T-helper 2 cell treated with Interferon-gamma antibody and Interleukin-4, amounts not matched to agents 5 μg/mL and 100 μg/mL, for 36 hours (primary cell): ENCODE measurements at places on chromosomes 3 and 15.

DNA sequence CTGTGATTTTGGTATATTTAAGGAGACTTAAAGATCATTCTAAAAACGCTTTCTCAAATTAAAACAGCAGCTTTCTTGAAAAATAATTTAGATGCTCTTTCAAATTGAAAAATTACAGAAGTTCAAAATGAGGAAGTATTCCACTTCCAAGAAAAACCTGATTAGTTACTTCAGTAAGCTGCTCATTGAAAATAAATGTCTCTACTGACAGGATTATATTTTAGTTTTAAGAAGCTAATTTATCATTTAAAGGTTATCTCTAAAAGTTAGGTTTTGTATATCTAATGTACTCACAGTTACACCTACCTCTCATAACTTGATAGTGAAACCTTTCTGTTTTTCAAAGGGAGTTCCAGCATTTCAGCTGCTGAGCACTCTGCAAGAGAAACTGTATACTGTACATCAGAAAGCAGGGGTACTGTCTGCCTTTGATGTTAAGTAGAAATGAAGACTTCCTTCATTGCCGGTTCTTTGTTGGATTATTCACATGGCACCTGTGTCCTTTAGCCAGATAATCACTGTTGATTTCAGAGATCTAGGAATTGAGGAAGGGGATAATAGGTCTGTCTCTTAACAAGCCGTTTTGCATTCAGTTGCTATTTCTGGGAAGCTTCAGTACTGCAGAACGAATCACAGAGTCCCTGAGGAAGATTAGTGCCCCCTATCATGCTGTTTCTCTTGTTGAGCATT lies 161.6 kb downstream of the TCF12 start:
- H3K36me3 ChIP-seq = no peaks in the 10 kb centered on the region
- no peaks in the 10 kb centered on the region for H3K27me3 ChIP-seq
- H3K27ac ChIP-seq = no peak overlapping the region
- no peak overlapping the region for H3K4me3 ChIP-seq
- peaks cover 12% of the 10 kb centered on the region for H3K4me1 ChIP-seq

DNA sequence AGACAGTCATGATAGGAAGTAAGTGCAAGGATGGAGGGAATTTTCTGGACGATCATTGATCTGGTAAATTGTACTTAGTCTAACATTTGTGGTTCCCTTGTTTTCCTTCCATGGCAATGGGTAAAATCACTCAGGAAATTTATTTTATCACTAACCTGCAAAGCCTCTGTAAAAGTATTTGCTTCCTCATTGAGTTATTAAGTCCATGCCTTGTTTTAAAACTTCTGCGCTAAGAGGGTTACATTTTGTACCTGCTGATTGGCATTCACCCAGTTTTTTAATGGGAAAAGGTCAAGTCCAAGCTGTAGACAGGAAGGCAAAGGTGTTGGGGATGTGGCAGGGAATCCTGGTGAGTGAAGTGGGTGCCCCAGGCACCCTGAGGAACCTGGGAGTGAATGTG lies 146.2 kb upstream of the NR2F2 start:
- no peaks in the 10 kb centered on the region for H3K4me1 ChIP-seq
- no peak overlapping the region for H3K4me3 ChIP-seq
- no peak for DNase-seq
- H3K36me3 ChIP-seq = no peaks in the 10 kb centered on the region
- no peak overlapping the region for H3K27ac ChIP-seq
- H3K27me3 ChIP-seq = no peaks in the 10 kb centered on the region

- H3K4me1 ChIP-seq = peaks cover 30% of the 10 kb centered on the region
- no peak overlapping the region for H3K4me3 ChIP-seq
- no peaks in the 10 kb centered on the region for H3K27me3 ChIP-seq
- no peak for DNase-seq
- peaks cover 1% of the 10 kb centered on the region for H3K36me3 ChIP-seq
Measured at GRCh38 chr3:139340784-139341183, 3.0 kb upstream of the MRPS22 start.

GRCh38 chr3:54131890-54132289 lies 9.5 kb downstream of the CACNA2D3 start:
- no peak overlapping the region for H3K27ac ChIP-seq
- no peaks in the 10 kb centered on the region for H3K36me3 ChIP-seq
- no peak for DNase-seq

DNA sequence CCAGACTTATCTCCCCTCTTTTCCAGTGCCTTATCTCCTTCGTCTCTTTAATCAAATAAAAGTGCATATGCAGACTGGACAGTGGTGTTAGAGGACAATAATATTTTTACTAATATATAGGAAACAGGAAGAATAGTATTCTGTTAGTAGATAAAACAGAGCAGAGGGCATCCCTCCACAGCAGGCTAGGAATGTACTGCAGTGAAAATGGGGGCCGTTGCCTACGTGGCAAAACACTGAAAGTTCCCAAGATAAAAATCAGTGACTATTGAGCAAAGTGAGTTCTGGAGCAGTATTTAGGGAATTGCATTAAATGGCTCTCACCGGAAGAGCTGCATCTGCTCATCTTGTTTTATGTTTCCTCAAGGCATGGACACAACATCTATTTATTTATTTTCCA lies 435.0 kb downstream of the CNTN6 start:
- no peaks in the 10 kb centered on the region for H3K4me1 ChIP-seq
- no peak overlapping the region for H3K27ac ChIP-seq
- no peaks in the 10 kb centered on the region for H3K27me3 ChIP-seq
- H3K4me3 ChIP-seq = no peak overlapping the region
- no peaks in the 10 kb centered on the region for H3K36me3 ChIP-seq

- no peak overlapping the region for H3K27ac ChIP-seq
- H3K4me3 ChIP-seq = peak overlapping the region; percentile 10
- DNase-seq = no peak
Measured at GRCh38 chr3:127820221-127820825, 2.0 kb downstream of the MGLL start.

DNA sequence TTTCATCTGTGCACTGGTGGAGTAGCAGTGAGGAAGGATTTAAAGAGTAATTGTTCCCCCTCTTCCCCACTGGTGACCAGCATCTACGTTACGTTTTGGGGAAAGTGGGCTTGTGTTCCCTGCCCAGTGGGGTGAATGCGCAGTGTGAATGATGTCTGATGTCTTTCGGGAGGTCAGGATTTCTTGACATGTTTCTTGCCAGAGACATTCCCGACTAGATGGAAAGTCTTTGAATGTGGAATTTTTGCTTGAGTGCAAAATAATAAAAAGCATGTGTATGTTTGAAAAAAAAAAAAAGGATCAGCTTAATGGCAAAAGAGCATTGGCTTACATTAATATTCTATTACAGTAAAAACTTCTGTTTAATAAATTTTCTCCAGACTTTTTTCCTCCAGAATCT lies 632.2 kb downstream of the FOXP1 start:
- no peak overlapping the region for H3K27ac ChIP-seq
- no peaks in the 10 kb centered on the region for H3K27me3 ChIP-seq
- DNase-seq = no peak
- no peaks in the 10 kb centered on the region for H3K4me1 ChIP-seq

- no peaks in the 10 kb centered on the region for H3K36me3 ChIP-seq
- H3K27ac ChIP-seq = no peak overlapping the region
- peaks cover 19% of the 10 kb centered on the region for H3K27me3 ChIP-seq
- no peak overlapping the region for H3K4me3 ChIP-seq
- H3K4me1 ChIP-seq = peaks cover 6% of the 10 kb centered on the region
Measured at GRCh38 chr15:65947041-65947440, 77.8 kb downstream of the RAB11A start.

GRCh38 chr15:71577071-71577470 lies 233.3 kb upstream of the NR2E3 start:
- no peaks in the 10 kb centered on the region for H3K4me1 ChIP-seq
- no peak overlapping the region for H3K27ac ChIP-seq
- no peak overlapping the region for H3K4me3 ChIP-seq
- no peaks in the 10 kb centered on the region for H3K36me3 ChIP-seq
- peaks cover 31% of the 10 kb centered on the region for H3K27me3 ChIP-seq

- no peak overlapping the region for H3K4me3 ChIP-seq
- no peaks in the 10 kb centered on the region for H3K27me3 ChIP-seq
- H3K4me1 ChIP-seq = no peaks in the 10 kb centered on the region
- H3K36me3 ChIP-seq = no peaks in the 10 kb centered on the region
Measured at GRCh38 chr3:7567160-7567559, 706.2 kb downstream of the GRM7 start.

GRCh38 chr3:138401834-138402233 lies 32.6 kb upstream of the ESYT3 start:
- H3K4me1 ChIP-seq = no peaks in the 10 kb centered on the region
- no peaks in the 10 kb centered on the region for H3K36me3 ChIP-seq
- H3K27me3 ChIP-seq = peaks cover 6% of the 10 kb centered on the region
- DNase-seq = no peak
- no peak overlapping the region for H3K27ac ChIP-seq

DNA sequence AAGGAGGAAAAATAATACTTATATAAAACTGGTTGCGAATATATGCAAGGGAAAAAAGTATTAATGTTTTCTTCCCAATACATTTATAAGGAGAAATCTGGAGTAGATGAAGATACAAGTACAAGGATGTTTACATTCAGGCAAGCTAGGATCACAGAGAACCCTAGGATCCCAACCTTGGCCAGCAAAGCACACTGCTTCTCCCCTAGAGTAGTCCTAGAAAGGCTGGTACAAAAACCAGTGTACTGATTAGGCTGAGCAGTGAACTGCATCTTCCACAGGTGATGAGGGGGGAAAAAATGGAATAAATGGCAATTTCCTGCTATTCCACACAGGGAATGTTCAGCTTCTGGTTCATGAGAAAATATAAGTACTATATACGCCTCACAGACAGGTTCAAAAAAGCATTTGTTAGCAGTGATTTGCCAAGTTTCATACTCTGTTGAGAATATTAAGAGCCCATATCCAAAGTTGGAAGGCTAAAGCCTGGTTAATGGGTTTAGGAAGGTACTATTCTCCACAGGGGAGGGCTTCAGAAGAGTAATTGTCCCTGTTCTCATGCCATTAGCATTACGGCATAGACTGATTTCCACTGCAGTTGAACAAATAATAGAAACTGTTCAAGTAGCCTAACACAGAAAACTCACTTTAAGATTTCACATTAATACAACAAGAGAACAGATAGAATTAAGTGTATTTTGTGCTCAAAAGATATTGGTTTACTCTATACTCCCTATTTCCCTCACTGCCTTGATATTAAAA lies 10.4 kb upstream of the NMB start:
- H3K27ac ChIP-seq = no peak overlapping the region
- H3K4me3 ChIP-seq = no peak overlapping the region
- H3K4me1 ChIP-seq = peaks cover 6% of the 10 kb centered on the region
- DNase-seq = no peak
- H3K36me3 ChIP-seq = peaks cover 50% of the 10 kb centered on the region
- no peaks in the 10 kb centered on the region for H3K27me3 ChIP-seq

- no peak overlapping the region for H3K27ac ChIP-seq
- H3K36me3 ChIP-seq = no peaks in the 10 kb centered on the region
- H3K4me3 ChIP-seq = no peak overlapping the region
- peaks cover 5% of the 10 kb centered on the region for H3K27me3 ChIP-seq
Measured at GRCh38 chr3:144112036-144112435, 140.4 kb downstream of the DIPK2A start.

DNA sequence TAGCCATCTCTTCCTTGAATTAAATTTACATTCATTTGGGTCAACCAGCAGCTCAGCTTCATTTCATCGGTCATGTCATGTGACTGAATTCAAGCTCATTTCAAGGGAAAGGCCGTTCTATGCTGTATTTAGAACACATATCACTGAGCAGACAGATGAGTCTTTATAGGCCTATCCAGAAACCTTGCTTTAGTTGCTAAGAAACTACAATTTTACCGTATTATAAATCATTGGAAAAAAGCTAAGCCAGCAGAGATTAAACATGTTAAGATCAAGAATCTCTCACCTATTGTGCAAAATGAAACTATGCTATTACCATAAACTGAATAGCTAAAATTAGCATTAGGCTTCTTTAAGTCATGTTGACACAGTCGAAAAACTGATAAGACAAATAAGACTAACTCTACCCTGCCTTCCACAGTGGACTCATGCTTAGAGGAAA lies 2.2 kb downstream of the NPTN start:
- H3K36me3 ChIP-seq = no peaks in the 10 kb centered on the region
- no peak for DNase-seq
- peaks cover 2% of the 10 kb centered on the region for H3K27me3 ChIP-seq
- peak overlapping the region; percentile 44 for H3K4me3 ChIP-seq
- H3K27ac ChIP-seq = no peak overlapping the region
- peaks cover 35% of the 10 kb centered on the region for H3K4me1 ChIP-seq

- H3K4me3 ChIP-seq = no peak overlapping the region
- H3K4me1 ChIP-seq = peaks cover 23% of the 10 kb centered on the region
- H3K36me3 ChIP-seq = peaks cover 16% of the 10 kb centered on the region
- no peak overlapping the region for H3K27ac ChIP-seq
- H3K27me3 ChIP-seq = no peaks in the 10 kb centered on the region
Measured at GRCh38 chr15:81279621-81280485, 44.1 kb downstream of the STARD5 start.

DNA sequence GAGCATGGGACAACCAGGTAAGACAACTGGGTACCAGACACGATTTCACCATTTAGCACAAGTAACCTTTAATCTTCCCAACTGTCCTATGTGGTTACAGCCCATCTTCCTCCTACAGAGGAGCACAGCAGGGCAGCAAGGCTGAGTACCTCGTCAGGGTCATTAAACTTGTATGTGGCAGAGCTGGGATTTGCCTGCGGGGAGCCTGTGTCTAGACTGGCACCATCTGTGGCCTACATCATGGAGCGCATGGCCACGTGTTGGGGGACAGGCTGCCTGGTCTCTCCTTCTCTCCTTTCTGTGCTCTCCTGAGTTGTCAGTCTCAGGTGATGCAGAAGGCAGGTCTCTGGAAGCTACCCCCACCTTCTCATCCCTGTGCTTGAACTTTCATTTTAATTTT lies 32.2 kb downstream of the GOLGA6A start:
- H3K4me1 ChIP-seq = peaks cover 12% of the 10 kb centered on the region
- no peak for DNase-seq
- no peaks in the 10 kb centered on the region for H3K27me3 ChIP-seq
- no peak overlapping the region for H3K27ac ChIP-seq

- no peak overlapping the region for H3K27ac ChIP-seq
- no peak overlapping the region for H3K4me3 ChIP-seq
- no peak for DNase-seq
Measured at GRCh38 chr3:106860182-106860581, 517.1 kb upstream of the CCDC54 start.

DNA sequence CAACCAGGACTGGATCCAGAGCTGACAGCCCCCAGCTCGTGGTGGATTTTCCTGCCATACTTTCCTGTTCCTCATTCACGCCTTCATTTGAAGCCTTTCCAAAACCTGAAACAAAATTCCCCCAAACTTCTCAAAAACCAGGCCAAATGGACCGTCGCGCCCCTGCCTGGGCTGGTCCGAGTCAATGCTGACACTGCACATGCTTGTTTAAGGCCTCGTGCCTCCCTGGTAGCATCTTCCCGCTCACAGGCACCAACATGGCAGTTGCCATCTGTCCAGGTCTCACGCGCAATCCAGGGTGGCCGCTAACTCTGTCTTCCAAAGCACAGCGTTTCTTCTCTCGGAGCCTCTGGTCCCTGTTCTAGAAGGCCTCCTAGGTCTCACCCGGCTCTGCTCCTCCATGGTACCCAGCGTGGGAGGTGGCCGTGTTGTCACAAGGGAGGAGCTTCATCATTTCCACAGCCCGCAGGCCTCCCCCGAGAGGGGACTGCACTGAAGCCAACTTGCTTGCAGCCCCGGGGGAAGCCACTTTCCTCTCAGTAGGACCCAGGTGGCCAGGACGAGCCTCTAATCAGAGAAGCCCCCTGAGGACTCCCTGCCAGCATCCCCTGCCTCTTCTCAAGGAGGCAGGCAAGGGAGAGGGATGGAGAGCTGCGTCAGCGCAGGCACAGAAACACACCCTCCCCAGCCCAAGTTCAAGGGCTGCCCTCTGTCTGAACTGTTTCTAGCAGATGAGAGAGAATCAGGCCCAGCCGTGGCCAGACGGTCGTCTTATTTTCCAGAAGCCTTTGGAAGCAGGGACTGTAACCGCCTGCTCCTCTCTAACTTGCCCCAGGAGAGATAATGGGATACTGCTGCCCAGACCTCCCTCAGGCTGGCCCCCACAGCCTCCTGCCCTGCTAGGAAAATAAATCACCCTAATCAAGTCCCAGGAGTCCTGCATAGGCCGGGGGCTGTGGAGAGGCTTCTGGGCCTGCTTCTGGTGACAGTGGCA lies 152.8 kb upstream of the TLE3 start:
- no peak overlapping the region for H3K27ac ChIP-seq
- H3K27me3 ChIP-seq = peaks cover 25% of the 10 kb centered on the region
- H3K4me3 ChIP-seq = no peak overlapping the region
